ENCODE measurements at places on chromosomes 12 and 14. TPM values are rescaled to one million over a fixed set of nuclear protein-coding genes. Genes with fewer than 3 reads are reported as not detected.

- DNase-seq, result no peak
Observed at GRCh38 chr12:325906-326305, 63.2 kb downstream of the KDM5A start.

GRCh38 chr12:58046271-58046670 is 104.9 kb downstream of the ATP23 start:
- DNase-seq, result no peak

- DNase-seq, result no peak
Observed at GRCh38 chr12:89476232-89476631, 48.4 kb downstream of the GALNT4 start.

DNA sequence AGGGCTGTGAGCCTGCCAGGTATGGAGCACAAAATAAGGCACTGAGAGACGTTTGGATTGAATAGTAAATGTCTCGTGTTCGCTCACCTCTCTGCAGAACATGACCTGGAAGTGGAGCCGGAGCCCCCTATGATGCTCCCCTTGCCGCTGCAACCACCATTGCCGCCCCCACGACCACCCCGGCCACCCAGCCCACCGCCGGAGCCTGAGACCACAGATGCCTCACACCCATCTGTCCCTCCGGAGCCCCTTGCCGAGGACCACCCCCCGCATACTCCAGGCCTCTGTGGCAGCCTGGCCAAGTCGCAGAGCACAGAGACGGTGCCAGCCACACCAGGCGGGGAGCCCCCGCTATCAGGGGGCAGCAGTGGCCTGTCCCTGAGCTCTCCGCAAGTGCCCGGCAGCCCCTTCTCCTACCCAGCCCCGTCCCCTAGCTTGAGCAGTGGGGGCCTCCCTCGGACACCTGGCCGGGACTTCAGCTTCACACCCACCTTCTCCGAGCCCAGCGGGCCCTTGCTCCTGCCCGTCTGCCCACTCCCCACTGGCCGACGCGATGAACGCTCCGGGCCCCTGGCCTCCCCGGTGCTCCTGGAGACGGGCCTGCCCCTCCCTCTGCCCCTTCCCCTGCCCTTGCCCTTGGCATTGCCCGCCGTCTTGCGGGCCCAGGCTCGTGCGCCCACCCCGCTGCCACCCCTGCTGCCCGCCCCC is 18.7 kb downstream of the SETD1B start:
- DNase-seq, result no peak

DNA sequence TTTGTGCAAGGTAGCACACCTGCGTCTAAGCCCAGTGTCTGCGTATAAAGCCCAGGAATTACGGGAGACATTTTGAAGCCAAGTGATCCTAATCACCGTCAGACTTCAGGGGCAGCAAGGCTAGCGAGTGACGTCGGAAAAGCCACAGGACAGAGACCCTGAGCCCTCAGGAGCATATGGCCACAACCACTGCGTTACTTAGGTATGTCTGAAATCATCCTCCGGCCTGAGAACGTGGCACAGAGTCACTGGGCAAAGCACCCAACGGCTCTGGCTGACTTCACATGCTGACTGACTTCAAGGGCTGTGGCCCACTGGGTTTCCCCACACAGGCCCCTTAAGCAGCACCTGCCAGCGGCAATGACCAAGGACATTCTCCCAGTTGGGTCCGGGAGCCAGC is 71.5 kb downstream of the RIMBP2 start:
- DNase-seq, result no peak

- DNase-seq, result no peak
Observed at GRCh38 chr14:91143862-91144261, 30.0 kb downstream of the DGLUCY start.

DNA sequence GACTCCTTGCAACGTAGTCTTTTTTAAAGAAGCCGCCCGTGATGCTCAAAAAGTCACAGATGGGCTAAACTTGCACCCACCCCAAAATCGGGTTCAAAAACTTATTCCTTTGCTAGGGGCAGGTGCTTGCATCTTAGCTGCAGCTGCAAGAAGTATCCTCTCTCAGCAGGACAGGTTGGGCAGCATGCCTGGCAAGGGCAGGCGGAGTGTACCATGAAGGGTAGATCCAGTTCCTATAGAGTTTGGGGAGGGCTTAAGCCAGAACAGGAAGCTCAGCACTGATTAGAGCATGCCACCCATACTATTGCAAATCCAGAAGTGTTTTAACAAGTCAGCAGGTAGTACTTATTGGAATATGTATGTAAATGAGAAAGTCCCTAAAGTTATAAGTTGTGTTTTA is 48.7 kb downstream of the CPM start:
- no peak for DNase-seq

- no peak for DNase-seq
Observed at GRCh38 chr12:43113135-43113534, 438.9 kb downstream of the ADAMTS20 start.

The MYBPC1 gene
- not detected for total RNA-seq

The FOXN4 gene
- total RNA-seq, result not detected

The VDR gene
- total RNA-seq, result 0.86 TPM

Measured in activated B cell treated with CpG ODN at 0.5 μM for 24 hours (primary cell).